ENCODE measurements at places on chromosomes 6 and 20.
A peak's percentile ranks its signal among the peaks of the same experiment; 100 is the strongest.

- no peak for DNase-seq
These were observed 11.9 kb downstream of the GPX5 start for GRCh38 chr6:28537509-28538140.

- DNase-seq: no peak
These were observed 371.1 kb downstream of the FARS2 start for GRCh38 chr6:5632348-5632935.

GRCh38 chr6:33243476-33243875 is 28.2 kb downstream of the VPS52 start:
- DNase-seq: no peak

DNA sequence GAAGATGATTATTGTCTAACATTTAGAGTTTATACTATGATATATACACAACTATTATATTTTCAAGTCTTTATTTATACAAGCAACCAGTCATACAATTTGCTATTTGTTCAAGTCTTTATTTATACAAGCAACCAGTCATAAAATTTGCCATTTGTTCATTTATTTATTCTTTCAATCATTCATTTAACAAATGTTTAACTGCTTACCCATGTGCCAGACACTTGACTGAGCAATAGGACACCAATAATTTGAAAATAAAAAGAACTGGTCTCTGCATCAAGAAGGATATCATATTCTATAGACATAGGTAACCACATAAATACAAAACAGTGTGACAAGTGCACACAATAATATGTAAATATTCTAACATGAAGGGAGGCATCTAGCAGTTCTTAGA is 20.3 kb downstream of the GRIK2 start:
- DNase-seq: no peak

DNA sequence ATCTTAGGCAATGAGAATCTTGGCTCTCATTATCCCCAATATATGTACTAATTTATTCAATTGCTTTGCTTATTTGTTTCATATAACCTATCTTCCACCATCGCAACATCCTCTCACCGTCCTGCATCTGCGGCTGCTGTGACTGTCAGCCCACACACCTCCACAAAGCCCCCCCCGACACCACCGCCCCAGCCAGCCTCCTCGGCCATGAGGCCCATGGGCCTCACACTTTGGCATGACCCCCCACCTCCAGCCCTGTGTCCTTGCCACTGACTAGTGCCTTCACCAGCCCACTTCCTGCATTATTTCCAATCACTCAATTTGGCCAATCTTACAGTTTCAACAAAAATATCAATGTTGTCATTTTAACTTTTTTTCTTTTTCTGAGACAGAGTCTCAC is 60.7 kb upstream of the TOX2 start:
- no peak for DNase-seq

DNA sequence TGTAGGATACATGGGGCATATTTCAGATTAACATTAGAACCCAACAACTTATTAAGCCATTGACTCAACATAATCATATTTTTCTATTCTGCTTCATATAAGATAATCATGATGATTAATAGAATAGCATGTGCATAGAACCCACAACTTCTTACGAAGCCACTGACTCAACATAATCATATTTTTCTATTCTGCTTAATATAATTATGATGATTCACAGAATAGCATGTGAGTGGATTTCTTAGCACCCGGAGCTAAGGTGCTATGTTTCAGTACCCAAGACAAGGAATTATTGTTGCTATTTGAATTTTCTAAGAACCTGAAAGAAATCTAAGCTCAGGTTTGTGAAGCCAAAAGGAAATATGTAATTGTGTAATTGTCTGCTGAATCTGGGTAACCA is 96.8 kb downstream of the TENT5A start:
- no peak for DNase-seq

DNA sequence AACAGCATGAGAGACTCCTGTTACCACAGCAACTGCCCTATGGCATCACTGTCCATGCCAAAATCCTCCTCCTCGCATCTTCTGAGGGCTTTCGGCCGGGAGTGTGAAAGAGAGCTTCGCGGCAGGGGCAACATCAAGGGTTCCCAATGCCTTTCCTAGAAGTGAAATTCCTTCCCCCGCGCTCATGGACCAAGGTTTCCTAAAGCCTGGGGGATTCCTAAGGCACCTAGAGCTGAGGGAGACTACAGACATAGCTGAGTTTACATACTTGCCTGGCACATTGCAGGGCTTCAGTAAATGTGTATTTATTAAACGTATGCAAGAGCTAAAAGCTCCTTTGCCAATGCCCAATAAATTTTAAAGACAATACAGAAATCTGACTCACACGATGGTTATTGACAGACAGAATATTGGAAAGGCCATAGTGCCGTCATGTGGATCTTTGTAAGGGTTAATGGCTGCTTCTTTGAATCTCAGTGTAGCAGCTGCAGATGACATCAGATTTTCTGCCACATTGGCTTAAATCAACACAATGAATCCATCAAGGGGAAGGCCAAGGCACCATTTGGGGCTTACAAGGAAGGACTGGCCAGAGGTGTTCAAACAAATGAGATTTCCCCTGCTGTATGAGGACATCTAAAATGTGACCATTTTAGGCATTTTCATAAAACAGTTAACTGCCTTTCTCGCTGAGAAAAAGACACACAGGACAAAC is 281.2 kb upstream of the JARID2 start:
- no peak for DNase-seq

GRCh38 chr6:104710543-104711335 is 149.0 kb downstream of the HACE1 start:
- no peak for DNase-seq

GRCh38 chr6:43185391-43185985 is 3.5 kb downstream of the CUL9 start:
- DNase-seq: peak; percentile 59

DNA sequence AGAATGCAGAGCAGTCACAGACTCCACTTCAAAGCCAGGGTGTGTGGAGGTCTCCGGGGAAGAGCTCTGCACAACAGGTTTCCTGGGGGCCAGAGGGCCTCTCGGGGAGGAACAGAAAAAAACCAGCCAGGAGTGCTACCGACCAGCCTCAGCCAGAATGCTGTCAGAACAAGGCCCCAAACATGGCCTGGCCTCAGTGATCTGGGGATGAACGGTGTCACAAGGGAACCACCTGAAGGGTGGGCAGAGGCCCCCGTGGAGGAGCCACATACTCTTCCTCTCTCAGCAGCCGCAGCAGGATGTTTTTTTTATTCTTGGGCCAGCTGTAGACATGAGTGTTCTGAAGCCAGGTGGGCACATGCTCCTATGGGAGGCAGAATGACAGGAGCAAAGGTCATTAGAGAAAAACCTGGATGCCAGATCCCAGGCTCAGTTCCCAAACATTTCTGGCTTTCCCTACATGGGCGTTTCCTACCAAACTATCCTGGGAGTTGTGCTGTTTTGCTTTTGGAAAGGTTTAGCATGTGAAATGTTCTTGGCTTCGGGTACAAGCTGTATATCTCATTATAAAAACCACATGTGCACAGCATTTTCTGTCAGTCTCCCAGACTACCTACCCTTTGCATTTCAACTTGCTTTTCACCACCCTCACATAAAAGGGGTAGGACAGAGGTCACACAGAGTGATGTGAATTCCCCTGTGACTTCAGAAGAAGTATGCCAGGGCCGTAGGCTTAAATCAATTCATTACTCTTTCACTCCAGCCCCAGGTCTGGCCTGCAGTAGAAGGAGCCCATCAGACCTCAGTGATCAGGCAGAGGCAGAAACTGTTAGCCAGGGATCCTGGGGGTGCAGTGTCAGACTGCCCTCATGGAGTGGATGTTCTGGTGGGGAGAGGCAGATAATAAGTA is 46.2 kb downstream of the TRAF3IP2 start:
- DNase-seq: peak; percentile 45

DNA sequence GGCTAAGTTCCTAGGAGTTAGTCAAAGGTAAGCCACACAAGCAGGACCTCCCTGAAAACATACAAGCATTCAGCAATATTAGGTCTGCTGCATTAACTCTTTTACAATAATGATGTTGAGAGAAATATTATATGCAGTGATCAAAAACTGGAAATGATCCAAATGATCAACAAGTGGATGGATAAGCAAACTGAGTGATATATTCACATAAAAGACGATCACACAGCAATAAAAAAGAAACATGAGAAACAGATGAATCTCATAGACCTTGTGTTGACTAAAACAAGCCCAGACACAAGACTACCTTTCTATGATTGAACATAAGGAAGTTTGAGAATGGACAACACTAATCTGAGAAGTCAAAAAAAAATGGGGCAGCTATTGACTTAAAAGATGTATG is 39.9 kb downstream of the LMBRD1 start:
- no peak for DNase-seq

DNA sequence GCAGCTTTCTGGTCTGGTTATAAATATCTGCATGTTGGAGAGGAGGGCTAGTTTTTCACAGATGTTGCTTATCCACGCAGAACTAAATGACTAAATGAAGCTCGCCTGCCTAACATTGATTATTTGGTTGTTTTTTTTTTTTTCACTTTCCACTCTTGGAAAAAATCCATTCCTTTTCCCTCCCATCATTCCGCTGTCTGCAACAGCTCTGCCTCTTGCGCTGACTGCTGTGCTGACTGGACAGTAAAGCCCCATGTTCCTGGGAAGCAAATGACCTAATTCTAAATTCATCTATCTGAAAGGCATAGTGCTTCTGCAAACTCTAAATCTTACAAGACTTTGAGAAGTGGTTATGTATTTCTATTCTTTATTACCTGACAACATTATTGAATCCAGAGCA is 255.5 kb upstream of the PLN start:
- DNase-seq: no peak

GRCh38 chr6:17892097-17892686 is 95.2 kb downstream of the KIF13A start:
- DNase-seq: no peak

GRCh38 chr6:116847227-116847626 is 18.3 kb upstream of the GPRC6A start:
- no peak for DNase-seq

GRCh38 chr6:13831615-13832014 is 17.3 kb upstream of the MCUR1 start:
- no peak for DNase-seq

DNA sequence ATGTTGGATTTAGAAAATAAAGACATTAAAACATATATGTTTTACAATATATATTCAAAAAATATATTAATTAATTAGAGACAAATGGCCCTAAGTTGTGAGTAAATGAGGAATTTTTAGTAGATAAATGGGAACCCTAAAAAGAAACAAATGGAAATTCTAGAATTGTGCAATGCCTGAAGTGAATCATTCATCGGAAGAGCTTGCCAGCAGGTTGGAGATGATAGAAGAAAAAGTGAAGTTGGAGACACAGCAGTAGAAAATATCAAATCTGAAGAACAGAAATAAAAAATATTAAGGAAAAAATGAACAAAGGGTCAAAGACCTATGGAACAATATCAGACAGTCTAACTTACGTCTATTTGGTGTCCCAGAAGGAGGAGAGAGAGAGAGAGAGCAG is 109.4 kb upstream of the NEDD9 start:
- no peak for DNase-seq

DNA sequence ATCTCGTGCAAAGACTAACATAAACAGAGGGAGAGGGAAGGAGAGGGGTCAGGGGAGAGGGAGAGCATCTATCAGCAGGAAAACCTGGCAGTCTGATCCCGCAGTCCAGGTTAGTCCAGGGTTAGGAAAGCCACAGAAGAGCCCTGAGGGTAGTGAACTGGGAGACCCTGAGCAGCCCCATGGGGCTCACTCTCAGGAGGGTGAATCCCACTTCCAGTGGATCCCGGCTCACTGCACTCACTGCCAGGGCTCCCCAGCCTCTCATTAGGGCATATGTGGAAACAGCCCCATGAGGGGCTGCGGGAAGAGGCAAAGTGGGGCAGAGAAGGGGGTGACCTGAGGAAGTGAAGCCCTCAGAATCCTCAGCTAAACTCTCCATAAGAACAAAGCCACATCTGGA is 329.9 kb downstream of the UBE3D start:
- no peak for DNase-seq

- DNase-seq: no peak
These were observed 2.4 kb downstream of the SIGLEC1 start for GRCh38 chr20:3710011-3710466.

DNA sequence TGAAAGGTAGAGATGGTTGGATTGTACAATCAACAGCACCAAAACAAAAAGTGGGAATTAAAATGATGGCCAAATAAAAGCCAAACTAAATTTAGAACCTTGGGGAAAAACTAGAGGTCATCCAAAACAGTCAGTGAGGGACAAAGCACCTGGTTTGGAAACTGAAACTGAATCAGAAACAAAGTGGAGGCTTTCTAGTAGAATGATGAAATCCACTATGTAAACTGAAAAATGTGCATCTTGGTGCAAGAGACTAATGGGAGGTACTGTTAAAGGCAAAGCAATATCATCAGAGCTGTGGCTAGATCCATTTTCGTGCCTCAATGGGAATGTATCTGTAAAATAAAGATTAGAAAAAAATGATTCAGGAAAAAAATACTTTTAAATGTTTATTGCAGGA is 380.0 kb upstream of the GJE1 start:
- DNase-seq: no peak

DNA sequence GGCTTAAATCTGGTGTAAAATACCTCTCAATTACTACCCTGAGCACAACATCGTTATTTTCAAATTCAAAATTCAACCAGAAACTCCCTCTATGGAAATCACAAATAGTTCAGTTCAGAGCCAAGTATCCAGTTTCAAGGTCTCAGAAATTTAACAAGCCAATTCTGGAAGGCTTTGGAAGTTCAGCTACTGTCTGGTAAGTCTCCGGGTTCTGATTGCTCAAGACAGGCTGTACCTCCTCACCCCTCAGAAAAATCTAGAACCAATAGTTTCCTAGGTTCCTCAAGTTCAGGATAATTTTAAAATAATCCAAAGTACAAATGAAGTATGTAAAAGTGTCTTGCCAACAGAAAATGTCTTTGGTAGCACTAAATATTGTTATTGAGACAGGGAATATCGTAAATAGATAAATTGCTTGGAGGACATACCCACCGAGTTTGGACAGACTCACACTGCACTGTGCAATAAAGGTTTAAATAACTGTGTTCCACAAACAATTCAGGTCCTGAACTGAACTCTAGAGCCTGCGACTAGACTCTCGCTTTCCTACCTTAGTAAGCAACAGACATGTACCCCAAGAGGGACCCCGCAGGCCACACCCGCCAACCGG is 729 bp downstream of the ATG5 start:
- DNase-seq: no peak

- DNase-seq: no peak
These were observed 18.6 kb downstream of the FARS2 start for GRCh38 chr6:5279891-5280338.

GRCh38 chr20:59984541-59984940 is 26.3 kb downstream of the CDH26 start:
- no peak for DNase-seq

DNA sequence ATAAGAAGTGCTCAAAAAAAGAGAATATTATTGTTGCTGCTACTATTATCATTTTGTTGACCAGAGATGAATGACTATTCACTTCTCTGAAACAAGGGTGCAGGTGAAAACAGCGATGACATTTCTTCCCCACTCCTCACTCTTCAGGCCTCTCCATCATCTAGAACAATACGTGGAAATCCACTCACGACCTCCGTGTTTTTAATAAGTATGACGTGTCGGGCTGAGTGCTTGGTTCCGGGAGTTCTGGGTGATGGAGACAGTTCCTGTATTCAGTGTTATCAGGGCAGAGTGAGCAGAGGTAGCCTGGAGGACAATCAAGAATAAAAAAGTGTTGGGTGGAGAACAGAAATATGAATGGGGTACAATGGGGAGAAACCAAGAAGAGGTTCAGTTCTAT is 130.0 kb upstream of the ZNF217 start:
- no peak for DNase-seq
